NCI-H1694 (cell line): ENCODE measurements at places on chromosomes 1 and 21.

GRCh38 chr1:59290193-59290949 is 6.5 kb upstream of the FGGY start:
- peak; percentile 35 for DNase-seq

DNA sequence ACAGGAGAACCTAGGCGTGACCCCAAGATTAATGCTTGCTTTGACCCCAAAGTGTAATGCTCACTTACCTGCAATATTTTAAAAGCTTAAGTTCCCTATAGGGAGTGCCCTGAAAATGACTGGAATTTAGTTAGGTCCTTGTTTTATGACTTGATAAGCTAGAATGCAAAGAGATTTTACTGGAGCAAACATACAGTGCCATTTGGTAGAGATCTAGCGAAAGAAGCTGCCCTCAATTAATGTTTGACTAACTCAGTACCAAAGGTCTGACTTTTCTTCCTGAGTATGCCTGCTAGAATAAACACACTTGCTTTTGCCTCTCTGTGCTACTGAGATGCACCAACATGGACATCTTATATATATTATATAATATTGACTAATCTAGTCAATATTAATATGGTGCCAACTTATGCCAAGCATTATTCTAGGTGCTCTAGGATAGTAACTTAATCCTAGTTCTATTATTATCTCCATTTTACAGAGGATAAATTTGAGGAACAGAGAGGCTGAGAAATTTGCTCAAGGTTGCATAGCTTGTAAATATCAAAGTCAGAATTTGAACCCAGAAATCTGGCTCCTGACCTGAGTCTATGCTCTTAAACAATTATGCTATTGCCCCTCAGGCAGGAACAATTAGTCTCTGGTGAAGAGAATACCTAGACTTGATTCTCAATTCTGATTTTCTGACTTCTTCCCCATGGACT is 18.2 kb downstream of the S100A10 start:
- DNase-seq: no peak

DNA sequence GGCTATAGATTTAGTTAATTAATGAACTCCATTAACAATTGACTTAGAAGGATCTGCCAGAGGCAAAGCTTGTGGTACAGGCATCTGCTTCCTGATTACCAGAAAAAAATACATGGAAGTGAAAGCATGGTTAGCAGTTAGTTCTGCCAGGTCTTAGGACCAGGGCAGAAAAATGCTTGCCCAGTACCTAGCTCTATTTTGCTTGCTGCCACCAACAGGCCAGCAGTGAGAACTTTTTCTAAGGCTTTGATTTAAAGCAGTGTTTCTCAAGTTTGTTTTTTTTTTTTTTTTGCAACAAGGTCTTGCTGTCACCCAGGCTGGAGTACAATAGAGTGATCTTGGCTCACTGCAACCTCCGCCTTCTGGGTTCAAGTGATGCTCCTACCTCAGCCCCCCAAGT is 16.4 kb upstream of the MTF1 start:
- no peak for DNase-seq

GRCh38 chr1:162471290-162471853 is 26.2 kb upstream of the UHMK1 start:
- no peak for DNase-seq

GRCh38 chr1:171110621-171111326 is 20.1 kb downstream of the FMO3 start:
- no peak for DNase-seq

DNA sequence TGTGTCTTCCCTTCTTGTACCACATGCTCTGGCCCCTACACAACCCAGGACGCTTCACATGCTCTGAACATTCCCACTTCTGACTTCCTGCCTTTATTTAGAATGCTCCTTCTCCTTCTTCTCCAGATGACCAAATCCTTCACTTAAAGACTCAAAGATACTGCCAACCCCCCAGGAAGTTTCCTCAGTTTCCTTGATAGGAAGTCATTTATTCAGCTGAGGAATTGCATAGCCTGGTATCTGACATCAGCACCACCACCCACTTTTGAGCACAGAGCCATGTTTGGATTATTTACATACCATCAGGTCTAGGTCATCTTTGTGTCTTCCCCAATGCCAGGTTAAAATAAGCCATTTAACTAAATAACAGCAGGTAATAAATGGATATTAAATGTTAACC is 42.4 kb downstream of the GFI1 start:
- DNase-seq: no peak

DNA sequence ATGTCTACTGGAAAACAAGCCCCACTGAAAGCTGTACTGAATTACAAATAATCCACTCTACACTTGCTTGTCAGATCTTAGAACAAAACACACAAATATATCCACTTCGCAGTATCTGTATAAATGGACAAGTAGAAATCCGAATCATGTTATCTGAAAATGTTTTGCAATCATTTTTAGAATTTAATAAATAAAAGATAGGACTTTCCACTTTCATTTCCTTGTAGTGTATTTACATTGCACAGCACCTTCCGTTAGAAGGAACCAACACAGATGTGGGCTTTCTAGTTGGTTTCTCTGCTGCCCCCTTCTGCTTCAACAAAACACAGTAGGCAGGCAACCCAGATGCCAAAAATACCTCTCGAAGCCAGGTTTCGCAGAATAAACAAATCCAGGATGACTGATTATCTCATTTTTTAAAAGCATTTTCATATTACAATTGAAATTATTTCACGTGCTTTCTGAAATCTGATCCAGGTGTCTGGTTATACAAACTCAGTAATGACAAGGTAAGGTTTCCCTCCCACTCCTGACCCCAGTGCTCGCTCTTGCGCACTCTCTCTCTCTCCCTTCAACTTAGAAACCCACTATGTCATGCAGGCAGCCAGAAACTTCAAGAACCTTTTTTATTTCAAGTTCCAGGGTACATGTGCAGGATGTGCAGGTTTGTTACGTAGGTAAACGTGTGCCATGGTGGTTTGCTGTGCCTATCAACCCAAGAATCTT is 389.9 kb downstream of the SMYD3 start:
- peak; percentile 42 for DNase-seq

GRCh38 chr1:47469910-47470309 is 32.1 kb downstream of the FOXD2 start:
- no peak for DNase-seq

DNA sequence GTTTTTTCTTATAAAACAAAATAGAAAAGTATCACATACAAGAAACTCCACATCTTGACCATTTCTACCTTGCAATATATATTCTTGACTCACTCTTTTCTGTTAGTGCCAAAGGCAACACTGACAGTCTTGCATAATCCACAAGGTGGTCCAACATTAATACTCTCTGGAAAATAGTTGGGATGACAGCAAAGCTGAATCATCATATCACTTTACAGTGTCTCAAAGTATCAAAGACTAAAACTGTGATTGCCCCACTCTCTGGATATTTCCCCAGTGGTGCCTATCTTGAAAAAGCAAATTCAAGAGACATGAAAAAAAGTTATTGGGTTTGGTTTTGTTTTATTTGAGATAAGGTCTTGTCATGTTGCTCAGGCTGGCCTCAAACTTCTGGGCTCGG is 14.6 kb upstream of the TGFBR3 start:
- DNase-seq: no peak

DNA sequence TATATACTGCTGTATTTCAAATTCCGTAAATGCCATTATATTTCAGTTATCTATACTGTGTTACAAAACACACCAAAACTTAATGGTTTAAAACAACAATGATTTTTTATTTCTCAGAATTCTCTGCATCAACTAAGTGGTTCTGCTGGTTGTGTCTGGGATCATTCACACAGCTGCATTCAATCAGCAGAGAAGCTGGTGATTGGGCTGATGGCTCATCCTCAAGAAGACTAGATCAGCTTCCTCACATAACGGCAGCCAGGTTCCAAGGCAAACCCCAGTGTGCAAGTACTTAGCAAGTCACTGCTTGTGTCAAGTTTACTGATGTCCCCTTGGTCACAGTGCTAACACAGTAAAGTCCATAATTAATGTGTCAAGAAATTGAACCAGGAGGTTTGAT is 86.3 kb upstream of the VANGL1 start:
- no peak for DNase-seq

GRCh38 chr1:119779869-119780356 is 11.2 kb upstream of the HMGCS2 start:
- DNase-seq: no peak

DNA sequence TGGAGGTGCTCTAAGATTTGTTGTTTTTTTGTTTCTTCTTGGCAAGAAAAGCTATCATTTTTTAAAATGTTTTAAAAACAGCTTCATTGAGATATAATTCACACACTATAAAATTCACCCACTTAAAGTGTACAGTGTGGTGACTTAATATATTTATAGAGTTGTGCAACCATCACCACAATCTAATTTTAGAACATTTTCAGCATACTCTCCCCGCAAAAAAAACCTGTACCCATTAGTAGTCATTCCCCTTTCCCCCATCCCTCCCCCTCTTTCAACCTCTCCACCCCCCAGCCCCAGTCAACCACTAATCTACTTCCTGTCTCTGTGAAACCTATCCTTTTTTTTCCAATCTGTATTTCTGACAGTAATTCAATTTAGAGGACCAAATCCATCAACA is 30.6 kb downstream of the ZC3H11B start:
- DNase-seq: no peak

GRCh38 chr1:218671573-218671972 is 326.4 kb downstream of the TGFB2 start:
- peak; percentile 57 for DNase-seq

DNA sequence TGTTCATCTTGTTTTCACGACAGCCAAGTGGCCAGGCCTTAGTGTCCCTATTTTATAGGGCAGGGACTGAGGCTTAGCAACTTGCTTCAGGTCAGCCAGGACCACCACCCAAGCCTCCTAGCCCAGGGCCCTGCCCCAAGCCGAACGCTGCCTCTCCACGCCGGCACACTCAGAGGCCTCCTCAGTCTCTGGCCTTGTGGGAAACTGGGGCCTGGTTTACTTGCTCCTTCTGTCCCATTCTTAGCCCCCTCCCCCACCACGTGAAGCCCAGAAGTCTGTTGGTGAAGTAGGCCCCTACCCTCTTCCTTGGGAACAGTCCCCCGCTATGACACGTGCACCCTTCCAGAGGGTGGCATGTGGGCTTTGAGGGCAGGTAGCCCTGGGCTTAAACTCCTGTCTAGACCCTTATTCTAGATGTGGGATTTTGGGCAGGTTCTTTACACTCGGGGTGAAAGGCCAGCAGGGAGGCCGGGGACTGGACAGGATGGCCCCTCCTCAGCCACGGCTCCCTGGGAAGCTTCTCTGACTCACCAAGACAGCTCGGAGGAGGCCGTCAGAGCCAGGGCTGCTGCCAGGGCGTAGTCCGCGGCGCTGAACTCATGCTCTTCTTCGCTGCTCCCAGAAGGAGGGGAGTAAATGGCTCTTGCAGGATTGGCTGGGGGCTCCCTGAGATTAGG is 4.3 kb downstream of the MYOM3 start:
- no peak for DNase-seq

DNA sequence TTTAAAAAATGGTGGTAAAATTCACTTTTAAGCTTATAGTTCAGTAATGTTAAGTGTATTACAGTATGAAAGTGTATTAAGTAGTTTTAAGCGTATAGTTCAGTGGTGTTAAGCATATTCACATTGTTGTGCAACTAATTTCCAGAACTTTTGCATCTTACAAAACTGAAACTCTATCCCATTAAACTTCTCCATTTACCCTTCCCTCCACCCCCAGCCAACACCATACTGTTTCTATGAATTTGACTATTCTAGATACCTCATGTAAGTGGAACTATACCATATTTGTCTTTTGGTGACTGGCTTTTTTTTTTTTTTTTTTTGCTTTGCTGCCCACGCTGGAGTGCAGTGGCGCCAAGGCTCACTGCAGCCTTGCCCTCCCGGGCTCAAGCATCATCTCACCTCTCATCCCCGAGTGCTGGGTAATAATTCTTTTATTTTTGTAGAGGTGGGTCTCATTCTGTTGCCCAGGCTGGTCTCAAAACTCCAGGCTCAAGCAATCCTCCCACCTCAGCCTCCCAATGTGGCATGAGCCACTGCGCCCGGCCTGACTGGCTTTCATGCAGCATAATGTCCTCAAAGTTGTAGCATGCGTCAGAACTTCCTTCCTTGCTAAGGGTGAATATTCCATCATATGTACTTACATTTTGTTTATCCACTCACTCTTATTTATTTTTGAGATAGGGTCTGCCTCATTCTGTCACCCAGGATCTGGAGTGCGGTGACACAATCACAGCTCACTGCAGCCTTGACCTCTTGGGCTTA is 45.1 kb upstream of the BMP8B start:
- DNase-seq: no peak

DNA sequence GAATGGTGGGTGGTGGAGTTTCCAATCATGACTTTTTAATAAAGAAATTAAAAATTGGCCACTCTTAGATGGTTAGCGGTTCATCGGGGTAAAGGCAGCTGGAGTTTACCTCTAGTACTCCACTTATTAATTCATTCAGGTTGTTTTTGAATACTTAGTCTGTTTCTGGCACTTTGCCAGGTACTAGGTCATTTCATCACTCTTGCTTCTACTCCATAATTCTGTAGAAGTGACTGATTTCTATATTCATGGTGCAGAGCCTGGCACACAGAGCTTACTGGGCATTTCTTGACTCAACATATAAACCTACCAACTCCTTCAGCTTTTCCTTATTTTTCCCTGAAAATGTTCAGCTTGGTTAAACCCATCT is 31.5 kb downstream of the FOXD2 start:
- DNase-seq: no peak

DNA sequence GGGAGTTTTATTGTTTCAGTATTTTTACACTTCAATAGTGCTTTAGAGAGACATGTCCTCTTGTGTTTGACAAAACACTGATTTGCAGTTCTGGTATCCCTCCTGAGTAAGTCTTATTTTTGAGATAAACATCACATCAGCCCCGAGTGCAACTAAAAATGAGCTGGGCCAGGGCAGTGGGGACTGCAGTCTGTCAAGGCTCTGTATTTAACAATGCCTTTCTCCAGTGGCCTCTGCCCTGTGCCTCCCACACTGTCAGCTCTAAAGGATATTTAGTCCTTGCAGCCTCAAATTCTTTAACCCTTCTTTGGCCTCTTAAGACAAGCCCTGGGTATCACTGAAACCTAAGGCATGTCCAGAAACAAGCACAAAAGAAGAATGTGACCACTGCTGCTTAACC is 160.6 kb downstream of the ST6GALNAC5 start:
- no peak for DNase-seq

DNA sequence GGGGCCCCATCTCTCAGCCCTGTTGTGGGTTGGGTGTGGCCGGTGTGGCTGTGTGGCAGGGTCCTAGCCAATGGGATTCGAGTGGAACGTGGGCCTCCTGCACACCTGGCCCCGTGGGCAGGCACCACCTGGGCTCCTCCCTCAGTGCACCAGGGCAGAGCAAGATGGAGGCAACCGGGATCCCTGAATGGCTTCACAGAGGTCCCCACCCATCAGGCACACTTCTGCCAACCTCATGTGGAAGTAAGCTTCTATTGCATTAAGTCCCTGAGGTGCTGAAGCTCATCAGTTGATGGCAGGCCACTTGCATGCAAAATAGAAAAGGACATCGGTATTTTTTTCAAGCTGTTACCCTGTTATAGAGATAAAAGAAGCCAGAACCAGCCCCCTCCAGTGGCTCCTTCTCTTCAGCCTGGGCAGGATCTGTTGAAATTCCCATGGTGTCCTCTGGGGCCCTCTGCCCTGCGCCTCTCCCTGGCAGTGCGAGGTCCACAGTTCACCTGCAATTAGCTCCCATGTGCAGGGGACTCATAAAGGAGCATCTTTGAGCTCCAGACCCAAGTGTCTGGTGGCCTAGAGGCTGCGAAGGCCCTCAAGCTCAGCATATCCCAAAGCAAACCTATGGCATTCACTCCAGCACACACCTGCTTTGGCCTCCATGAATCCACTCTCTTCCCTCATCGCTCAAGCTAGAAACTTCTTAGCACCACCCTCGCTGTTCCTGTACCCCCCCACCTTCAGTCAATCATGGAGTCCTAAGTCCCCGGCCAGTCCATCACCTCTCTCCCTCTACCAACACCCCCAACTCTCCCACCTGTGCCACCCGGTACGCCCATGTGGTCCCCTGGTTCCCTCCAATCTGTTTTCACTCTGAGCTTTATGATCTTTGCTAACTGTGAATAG is 2.1 kb upstream of the SLC45A1 start:
- DNase-seq: no peak
